ENCODE measurements at places on chromosomes 6 and 20.
A peak's percentile ranks its signal among the peaks of the same experiment; 100 is the strongest.

DNA sequence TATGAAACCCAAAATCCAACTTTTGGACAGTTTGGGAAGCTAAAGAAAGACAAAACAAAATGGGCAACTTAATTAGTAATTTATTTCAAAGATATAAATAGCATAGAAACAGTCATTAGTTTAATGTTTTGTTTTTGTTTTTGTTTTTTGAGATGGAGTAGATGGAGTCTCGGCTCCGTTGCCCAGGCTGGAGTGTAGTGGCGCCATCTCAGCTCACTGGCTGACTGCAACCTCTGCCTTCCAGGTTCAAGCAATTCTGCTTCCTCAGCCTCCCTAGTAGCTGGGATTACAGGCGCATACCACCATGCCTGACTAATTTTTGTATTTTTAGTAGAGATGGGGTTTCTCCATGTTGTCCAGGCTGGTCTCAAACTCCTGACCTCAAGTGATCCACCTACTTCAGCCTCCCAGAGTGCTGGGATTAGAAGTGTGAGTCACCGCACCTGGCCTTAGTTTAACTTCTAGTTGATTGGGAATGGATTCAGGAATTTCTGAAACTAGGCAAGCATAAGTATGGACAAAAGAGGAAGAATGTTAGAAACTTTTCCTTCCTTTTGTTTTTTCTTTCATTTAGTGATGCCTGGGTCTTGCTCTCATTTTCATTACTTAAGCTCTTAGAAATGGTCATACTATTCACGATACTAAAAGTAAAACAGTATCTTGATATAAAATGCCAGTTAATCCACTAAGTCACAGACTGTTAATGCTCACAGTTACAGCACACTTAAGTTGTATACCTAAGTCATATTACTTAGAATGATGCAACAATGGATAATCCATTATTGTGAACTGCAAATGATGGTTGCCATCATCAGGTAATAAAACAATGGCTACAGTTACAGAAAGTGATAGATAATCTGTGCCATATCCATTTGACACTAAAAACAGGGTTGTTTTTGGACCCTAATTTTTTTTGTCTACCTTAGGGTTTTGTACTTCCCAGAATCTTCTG lies 8.2 kb downstream of the SENP6 start:
- DNase-seq = peak; percentile 29

GRCh38 chr20:31713312-31714273 lies 9.1 kb downstream of the BCL2L1 start:
- peak; percentile 87 for DNase-seq

GRCh38 chr6:110882274-110882619 lies 7.7 kb downstream of the AMD1 start:
- no peak for DNase-seq

DNA sequence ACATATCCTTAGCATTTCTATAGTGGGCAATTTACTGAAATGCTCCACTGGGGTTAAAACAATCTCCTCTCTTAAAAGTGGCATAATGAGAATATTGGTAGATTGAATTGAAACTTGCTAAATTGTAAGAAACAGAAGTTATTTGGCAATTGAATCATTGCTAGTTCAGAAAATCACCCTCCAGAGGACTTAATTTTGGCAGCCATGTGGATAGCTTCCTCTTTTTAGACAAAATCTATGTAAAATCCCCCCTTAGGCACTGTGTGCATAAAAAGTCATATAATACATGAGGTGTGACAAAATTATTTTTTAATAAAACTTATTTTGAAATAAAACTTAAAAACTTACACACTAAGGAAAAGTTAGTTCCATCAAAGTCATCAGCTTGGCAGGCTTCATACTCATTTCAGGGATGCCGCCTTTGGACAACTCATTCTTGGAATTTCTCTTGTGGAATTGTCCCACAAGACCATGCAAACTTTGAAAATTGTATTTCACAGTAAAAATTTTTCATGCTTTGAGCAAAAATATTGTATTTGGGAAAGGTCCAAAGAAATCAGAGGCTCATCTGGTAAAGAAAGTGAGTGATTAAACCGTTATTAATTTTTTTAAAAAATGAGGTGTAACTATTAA lies 473.0 kb downstream of the BCKDHB start:
- DNase-seq = no peak

DNA sequence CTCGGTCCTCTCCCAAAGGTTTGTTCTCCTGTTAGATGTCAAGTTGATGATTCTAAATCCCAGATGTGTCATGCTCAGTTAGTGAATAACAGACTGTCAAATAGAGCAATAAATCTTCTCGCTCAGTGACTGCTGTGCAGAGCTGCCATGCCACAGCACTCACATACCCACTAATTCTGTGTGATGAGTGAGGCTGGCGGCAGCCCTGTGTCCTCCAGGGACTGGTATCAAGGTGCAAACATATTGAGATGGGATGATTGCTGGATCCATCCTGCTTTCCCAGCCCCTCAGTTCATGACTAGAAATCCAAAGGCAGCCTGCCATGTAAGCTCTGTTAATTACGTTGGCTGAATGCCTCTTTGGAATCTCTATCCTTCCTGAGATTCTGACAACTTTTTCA lies 103.9 kb downstream of the OLIG3 start:
- DNase-seq = no peak

DNA sequence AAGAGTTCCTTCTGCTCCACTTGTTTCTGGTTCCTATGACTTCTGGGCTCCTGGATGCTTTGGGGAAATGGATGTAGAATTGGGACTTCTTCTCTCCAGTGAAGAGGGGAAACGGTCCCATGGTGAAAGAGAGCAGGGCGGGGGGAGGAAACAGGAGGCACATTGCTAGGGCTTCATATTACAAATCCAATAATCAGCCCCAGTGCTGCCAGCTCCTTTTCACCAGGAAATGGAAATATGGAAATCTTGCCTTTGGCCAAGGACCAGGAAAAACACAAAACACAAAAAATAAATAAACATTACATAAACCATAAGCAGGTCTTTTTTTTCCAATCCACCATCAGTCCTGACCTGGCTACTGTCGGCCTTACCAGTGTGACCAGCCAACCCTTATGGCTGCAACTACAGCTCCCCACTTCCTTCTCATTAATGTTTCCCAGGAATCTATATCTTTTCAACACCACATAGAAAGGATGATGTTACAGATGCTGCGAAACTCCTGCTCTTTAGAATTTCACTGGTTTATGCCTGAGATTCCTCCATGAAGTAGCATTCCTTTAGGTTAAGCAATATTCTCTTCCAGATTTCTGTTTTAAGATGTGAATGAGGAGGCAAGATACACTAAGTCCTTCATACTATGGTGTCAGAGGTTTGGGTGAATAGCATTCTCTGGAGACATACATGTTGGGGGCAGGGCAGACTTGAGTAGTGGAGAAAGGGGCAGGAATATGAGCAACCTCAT lies 2.0 kb downstream of the PI3 start:
- DNase-seq = no peak

DNA sequence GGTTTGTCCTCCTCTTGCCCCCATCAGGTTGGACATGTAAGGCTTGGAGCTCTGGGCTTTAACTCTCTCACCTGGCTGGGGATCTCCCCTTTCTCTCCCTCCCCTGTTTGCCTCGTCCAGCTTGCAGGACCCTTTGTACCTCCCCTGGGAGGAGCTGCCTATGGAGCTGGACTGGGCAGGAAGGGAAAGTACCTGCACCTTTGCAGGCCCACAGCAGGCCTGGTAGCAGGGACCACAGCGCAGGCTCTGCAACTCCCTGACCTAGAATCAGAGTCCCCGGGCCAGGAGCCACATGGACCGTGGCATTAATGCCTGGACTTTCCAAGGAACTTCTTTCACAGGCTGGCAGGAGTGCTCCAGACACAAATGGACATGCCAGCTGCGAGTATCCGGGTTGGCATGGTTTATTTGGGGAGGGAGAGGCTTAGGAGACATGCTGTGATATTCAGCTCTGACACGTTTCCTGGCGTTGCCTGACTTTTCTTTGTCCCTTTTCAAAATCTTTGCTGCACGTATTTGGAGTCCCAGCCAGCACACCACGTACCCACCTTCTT lies 268.5 kb upstream of the EXOC2 start:
- no peak for DNase-seq

- no peak for DNase-seq
Observed at GRCh38 chr6:26375270-26375669, 7.6 kb upstream of the BTN2A2 start.

DNA sequence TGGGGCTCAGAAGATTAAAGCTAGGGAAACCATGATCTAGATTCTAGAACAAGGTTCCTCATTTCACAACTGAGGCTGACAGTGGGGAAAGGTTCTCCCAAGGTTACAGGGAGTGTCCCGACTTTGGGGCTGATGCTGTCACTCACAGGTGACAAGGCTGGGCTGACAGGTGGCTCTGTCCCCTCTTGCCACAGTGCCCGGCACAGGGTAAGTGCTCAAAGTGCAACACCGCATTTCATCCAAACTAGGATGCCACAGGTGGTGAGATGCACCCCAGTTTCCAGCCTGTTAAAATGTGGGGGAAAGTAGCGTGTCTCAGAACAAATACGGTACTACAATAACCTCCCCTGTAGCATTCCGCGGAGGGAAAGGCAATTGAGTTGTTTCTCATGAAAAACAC lies 7.8 kb downstream of the ZBP1 start:
- DNase-seq = no peak

GRCh38 chr20:43151256-43151655 lies 38.5 kb downstream of the PTPRT start:
- DNase-seq = no peak

DNA sequence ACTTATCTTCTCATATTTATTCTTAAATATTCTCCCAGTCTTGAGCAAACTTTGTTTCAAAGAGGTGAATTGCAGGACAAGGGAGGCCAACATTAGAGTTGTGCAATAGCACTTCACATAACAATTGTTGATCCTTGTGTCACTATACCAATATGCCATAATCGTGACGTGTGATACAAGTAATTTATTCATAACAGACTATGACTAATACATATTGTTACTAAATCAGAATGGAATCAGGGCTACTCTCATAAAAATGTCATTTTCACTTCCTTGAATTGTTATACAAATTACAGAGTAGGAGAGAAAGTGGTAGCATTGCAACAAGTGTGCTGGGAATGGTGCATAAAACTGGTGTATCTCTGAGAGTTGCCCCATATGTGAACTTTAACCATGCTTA lies 37.2 kb upstream of the PLCB1 start:
- DNase-seq = peak; percentile 22

DNA sequence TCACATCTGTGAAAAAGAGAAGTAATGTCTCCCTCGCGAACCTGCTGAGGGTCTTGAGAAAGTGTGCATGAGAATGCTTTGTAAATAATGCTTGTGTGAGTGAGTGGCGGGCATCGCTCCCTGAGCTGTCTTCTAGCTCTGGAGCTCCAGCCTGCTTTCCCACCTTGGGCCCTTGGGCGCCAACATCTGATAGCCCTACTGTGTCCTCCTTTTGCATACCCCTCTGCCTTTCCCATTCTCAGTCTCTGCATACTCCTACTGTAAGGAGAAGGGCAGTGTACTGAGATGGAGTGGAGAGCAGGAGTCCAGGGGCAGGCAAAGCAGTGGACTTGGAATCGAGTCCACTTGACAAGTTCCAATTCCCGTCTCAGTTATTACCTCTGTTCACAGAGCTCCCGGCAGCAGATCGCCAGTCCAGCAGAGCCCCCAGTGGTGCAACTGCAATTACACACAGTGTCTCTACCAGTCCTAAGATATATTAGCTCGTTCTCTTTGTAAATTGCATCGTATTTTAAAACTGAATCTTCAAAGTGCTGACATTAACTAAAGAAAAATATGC lies 847 bp upstream of the NCR2 start:
- no peak for DNase-seq

- DNase-seq = no peak
Observed at GRCh38 chr6:14817074-14817473, 428.8 kb upstream of the JARID2 start.

GRCh38 chr6:7615611-7616383 lies 25.8 kb downstream of the SNRNP48 start:
- peak; percentile 30 for DNase-seq

DNA sequence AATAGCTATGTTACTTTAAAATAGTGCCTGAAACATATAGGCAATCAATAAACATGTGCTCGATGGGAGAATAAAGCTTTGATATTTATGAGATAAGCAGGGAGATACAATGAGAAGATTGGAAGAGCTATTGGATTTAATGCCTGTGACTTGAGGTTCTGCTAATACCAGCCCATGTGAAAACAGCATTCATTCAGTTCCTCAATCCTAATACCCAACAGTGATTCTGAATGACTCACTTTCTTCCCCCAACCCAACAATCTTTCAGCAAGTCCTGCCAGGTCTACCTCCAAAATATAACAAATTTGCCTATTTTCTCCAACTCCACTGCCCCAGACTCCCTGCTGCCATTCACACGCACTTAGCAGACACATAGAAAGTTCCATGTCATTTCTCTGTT lies 26.6 kb upstream of the KLHL31 start:
- no peak for DNase-seq

DNA sequence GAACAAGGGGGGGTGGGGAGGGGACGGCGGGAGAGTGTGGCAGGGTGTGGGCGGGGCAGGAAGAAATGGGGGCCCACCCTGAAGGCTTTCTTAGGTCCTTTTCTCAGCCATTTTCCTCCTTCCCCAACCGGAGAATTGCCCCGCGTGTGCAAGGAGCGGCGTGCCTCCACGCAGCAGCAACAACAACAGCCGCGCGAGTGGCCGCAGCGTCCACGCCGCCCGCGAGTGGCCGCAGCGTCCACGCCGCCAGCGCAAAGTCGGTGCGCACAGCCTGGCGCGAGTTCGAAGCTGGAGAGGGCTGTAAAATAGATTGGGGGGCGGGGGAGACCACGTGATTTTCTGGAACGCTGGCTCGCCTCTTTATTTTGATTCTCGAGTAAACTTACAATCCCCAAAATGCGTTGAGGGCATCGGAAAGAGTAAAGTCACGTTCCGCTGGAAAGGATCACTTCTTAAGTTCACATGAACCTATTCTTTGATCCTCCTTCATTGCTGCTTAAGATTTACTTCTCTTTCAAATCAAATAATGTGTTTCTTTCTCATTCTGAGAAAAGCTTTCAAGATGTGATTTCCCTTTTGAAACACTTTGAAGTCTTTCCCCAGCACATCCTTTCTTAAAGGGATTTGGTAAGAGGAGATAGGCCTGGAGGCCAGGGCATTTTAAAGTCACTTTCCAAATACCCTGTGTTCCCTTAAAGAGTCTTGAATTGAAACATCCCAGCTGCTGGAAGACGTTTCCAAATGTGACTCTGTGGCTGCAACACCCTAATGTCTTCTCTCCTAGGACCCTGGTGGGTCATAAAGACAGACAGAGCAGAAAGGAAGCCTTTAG lies 66.7 kb upstream of the ZNF217 start:
- DNase-seq = no peak

DNA sequence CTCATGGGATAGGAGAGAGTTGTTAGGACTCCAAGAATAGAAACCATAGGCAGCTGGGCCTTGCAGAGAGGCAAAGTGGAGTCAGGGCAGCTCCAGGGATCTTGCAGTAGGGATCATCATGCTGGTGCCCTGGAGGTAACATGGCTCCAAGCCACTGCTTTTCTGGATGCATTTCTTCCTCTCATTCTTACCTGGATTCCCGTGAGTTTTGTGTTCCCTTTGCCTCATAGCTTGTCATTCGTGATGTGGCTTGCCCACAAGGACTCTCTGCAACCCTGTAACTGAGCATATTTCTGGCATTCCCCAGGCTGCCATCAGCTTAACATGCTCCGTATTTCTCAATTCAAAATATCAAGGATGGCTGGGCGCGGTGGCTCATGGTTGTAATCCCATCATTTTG lies 5.3 kb downstream of the NHLRC1 start:
- no peak for DNase-seq

- DNase-seq = no peak
Observed at GRCh38 chr6:50820869-50821264, 2.2 kb downstream of the TFAP2B start.

GRCh38 chr6:108835218-108835850 lies 12.9 kb upstream of the ARMC2 start:
- DNase-seq = peak; percentile 30
